Hair follicular keratinocyte (primary cell): ENCODE measurements at places on chromosomes 11 and 22. TPM values are rescaled to one million over a fixed set of nuclear protein-coding genes. Genes with fewer than 3 reads are reported as not detected.

Gene VSIG2
- total RNA-seq: not detected in 2 replicates

Gene UBQLN3
- not detected in 2 replicates for total RNA-seq

Gene FAM89B
- 37.1 and 47.3 TPM in 2 replicates for total RNA-seq

Gene ADAMTS8
- not detected in 2 replicates for total RNA-seq

Gene P2RY2
- total RNA-seq: 7.2 and 13.2 TPM in 2 replicates

Gene VPREB1
- total RNA-seq: not detected in 2 replicates

Gene OR52E8
- total RNA-seq: not detected in 2 replicates

Gene FXYD6
- total RNA-seq: 0.08 TPM in 1 of 2 replicates, not detected in the other

Gene MUC2
- not detected in 2 replicates for total RNA-seq
